B cell (primary cell): ENCODE measurements at places on chromosomes 7 and 10. TPM values are rescaled to one million over a fixed set of nuclear protein-coding genes. Genes with fewer than 3 reads are reported as not detected.

TMEM229A gene
- polyA plus RNA-seq = not detected in 2 replicates

TMEM60 gene
- 4.3 and 5.0 TPM in 2 replicates for polyA plus RNA-seq

OGA gene
- polyA plus RNA-seq = 128 and 288 TPM in 2 replicates

- DNase-seq = no peak
These were observed 3.8 kb upstream of the ZNRF2 start for GRCh38 chr7:30280631-30281030.

DNA sequence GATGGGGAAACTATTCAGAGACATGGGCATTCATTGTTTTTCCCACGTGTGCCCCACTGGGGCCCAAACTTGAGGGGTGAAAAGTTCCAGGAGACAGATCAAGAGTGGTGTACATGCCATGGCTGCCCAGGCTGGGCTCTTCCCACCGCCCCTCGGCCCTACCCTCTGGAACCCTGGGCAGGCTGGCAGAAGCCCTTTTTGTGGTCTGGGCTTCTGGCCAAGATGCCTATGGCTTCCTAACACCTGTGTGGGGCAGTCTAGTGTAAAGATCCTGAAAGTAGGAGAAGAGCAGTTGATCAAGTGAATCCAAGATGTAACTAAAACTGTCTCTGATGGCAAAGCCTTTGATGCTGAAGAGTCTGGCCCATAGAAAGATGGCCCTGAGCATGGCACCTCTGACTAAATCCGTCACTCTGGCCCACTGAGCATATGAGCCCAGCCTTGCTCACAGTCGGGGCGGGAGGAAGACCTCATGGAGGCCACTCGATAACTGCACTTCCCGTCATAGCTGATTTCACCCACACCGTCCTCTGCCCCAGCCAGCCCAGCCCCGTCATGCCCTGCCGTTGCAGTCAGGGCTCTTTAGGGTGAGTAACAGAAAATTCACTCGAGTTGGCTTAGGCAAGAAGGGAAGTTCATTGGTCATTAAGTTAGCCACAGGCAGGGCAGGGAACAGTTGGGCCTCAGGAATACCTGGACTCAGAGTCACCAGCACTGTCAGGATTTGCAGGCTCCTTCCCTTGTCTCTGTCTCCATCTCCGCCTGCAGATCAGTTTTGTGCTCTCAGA is 37.9 kb upstream of the MTPAP start:
- DNase-seq = no peak

- no peak for DNase-seq
These were observed 80.9 kb upstream of the DYNC1I1 start for GRCh38 chr7:95691464-95691863.

DNA sequence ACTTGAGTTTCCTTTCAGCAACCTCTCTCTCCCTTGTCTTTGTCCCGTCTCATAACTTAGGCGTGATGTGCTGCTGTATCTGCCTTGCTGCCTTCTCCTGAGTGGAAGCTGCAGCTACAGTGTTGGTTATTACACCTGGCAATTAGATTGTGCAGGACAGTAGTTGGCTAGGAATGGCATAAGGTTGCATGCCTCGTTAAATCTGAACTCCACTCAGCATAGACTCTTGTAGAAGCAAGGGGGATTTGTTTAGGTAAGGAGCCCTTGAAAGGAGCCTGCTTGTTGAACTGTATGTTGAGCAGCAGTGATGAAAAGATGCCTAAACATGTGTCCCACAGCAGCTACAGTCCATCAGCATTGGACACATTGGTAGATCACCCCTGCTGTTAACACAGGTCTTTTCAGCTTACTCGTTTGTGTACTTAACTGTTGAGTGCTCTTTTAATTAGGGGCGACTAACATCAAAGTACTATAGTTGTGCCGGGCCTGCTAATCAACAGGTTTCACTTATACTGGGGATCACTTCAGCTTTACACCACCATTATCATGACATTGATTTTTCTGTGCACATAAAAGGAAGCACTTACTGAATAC is 225.0 kb downstream of the AUTS2 start:
- DNase-seq = no peak

DNA sequence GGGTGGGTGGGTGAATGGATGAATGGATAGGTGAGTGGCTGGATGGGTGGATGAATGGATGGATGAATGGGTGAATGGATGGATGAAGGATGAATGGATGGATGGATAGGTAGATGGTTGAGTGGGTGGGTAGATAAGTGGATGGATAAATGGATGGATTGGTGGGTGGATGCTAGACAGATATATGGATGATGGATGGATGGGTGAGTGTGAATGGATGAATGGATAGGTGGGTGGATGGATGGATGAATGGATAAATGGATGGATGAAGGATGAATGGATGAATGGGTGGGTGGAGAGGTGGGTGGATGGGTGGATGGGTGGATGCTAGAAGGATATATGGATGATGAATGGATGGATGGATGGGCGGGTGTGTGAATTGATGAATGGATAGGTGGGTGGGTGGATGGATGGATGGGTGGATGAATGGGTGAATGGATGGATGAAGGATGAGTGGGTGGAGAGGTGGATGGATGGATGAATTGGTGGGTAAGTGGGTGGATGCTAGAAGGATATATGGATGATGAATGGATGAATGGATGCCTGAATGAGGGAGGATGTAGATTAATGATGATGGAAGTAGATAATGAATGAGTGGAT is 20.4 kb downstream of the ELFN1 start:
- DNase-seq = no peak

DNA sequence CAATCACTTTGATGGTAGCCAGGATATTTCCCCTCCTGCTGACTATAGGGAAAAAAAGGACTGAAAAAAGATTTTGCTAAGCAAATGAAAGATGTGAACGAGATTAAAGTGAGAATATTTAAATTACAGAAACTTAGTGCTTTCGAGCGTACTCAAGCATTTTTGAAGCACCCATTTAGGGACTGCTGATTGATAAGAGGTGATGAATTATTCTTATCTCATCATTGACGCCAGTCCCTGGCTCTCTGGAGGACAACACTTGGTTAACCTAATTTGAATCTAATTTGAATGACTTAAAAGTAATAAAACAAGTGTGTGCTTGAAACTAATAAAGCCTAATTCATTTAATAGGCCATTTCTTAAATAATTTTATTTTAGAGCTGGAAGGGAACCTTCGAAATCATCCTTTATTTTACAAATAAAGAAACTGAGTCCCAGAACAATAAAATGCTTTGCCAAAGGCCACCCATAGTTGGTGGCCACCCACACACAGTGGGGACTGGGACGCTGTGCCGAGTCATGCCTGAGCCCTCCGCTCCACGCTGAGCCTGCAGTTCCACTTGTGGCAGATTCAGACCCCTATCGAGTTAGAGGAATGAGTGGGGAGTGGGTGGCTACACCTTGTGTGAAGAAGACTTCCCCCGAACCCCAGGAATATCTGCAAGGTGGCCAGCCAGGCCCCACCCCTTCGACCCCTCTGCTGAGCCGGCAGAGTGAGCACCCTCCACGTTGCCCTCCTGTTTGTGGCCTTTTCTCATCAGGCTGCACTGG is 61.1 kb upstream of the SAMD8 start:
- no peak for DNase-seq
